Activated CD8-positive, alpha-beta memory T cell treated with anti-CD3 and anti-CD28 coated beads, Interleukin-2, amount 10 ng/mL, durations not matched to agents 7 days and 5 days (primary cell): ENCODE measurements at places on chromosomes 6 and 20. TPM values are rescaled to one million over a fixed set of nuclear protein-coding genes. Genes with fewer than 3 reads are reported as not detected.
A peak's percentile ranks its signal among the peaks of the same experiment; 100 is the strongest.

GRCh38 chr6:11323666-11324452, 91.4 kb upstream of the NEDD9 start:
- H3K4me1 ChIP-seq = peaks cover 84% of the 10 kb centered on the region
- no peak overlapping the region for H3K4me3 ChIP-seq
- H3K27ac ChIP-seq = peak overlapping the region; percentile 83

- no peaks in the 10 kb centered on the region for H3K36me3 ChIP-seq
- no peak overlapping the region for H3K4me3 ChIP-seq
- H3K27ac ChIP-seq = no peak overlapping the region
- no peaks in the 10 kb centered on the region for H3K27me3 ChIP-seq
Measured at GRCh38 chr6:122042960-122043735, 356.3 kb upstream of the HSF2 start.

- no peak for DNase-seq
- peaks cover 10% of the 10 kb centered on the region for H3K4me1 ChIP-seq
- H3K27me3 ChIP-seq = no peaks in the 10 kb centered on the region
- H3K4me3 ChIP-seq = no peak overlapping the region
- no peak overlapping the region for H3K27ac ChIP-seq
Measured at GRCh38 chr6:149608381-149608982, 40.0 kb downstream of the KATNA1 start.

- no peak overlapping the region for H3K27ac ChIP-seq
- no peak for DNase-seq
- H3K36me3 ChIP-seq = no peaks in the 10 kb centered on the region
- H3K4me3 ChIP-seq = no peak overlapping the region
- peaks cover 7% of the 10 kb centered on the region for H3K27me3 ChIP-seq
- H3K4me1 ChIP-seq = no peaks in the 10 kb centered on the region
Measured at GRCh38 chr20:24163506-24163905, 174.9 kb upstream of the GGTLC1 start.

- DNase-seq = no peak
- no peaks in the 10 kb centered on the region for H3K36me3 ChIP-seq
- H3K27me3 ChIP-seq = peaks cover 38% of the 10 kb centered on the region
- H3K4me3 ChIP-seq = no peak overlapping the region
- peaks cover 7% of the 10 kb centered on the region for H3K4me1 ChIP-seq
Measured at GRCh38 chr20:53962388-53962787, 108.0 kb downstream of the BCAS1 start.

DNA sequence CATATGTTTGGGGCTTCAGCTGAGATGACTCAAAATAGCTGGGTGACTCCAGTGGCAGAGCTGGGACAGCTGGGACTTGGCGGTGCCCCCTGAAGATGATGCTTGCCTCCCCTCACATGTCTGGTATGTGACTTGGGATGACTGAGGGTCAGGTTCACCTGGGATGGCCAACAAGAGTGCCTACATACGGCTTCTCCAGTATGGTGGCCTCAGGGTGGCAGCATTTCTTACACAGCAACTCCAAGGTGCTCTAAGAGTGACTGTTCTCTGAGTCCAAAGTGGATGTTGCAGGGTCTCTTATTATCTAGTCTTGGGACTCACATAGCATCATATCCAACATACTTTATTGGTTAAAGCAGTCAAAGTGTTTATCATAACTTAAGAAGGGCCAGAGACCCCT, 87.8 kb upstream of the CENPW start:
- no peak for DNase-seq
- no peaks in the 10 kb centered on the region for H3K36me3 ChIP-seq
- H3K4me1 ChIP-seq = no peaks in the 10 kb centered on the region
- no peaks in the 10 kb centered on the region for H3K27me3 ChIP-seq

DNA sequence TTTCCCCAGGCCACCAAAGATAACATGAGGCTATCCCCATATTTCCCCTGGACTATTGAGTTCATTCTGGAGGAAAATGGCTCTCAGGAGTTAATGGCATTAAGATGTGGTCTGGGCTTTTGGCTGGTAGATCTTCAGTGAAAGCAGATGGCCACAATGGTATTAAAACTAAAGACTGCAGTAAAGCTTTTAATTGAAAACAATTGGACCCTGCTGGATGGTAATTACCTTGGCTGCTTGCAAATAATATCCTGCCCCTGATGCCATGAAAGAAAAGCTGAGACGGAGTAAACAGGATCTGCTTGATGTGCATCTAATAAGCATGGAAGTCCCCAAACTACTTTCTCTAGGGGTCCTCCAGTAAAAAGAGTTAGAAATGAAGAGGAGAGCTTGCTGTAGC, 255.8 kb downstream of the QKI start:
- no peak overlapping the region for H3K27ac ChIP-seq
- no peak for DNase-seq
- H3K4me3 ChIP-seq = no peak overlapping the region
- H3K36me3 ChIP-seq = no peaks in the 10 kb centered on the region
- H3K27me3 ChIP-seq = no peaks in the 10 kb centered on the region

GRCh38 chr20:44590980-44591778, 8.8 kb downstream of the PKIG start:
- no peak for DNase-seq
- no peak overlapping the region for H3K27ac ChIP-seq
- H3K4me1 ChIP-seq = peaks cover 2% of the 10 kb centered on the region
- H3K27me3 ChIP-seq = peaks cover 5% of the 10 kb centered on the region

DNA sequence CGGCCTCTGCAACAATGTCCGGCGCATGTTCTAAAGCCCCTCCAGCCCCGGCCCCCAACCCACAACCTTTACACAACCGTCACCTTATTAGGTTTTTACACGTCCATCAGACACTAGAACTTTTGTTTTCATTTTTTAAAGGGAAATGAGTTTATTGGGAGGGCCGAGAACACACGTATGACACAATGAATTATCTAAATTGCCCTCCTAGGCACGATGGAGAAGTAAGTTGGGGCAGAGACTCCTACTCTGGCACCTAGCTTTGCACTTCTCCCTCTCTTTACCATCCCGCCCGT, 1.2 kb upstream of the DLL1 start:
- peaks cover 74% of the 10 kb centered on the region for H3K27me3 ChIP-seq
- H3K36me3 ChIP-seq = no peaks in the 10 kb centered on the region
- DNase-seq = no peak
- peaks cover 32% of the 10 kb centered on the region for H3K4me1 ChIP-seq
- no peak overlapping the region for H3K27ac ChIP-seq
- peak overlapping the region; percentile 62 for H3K4me3 ChIP-seq

DNA sequence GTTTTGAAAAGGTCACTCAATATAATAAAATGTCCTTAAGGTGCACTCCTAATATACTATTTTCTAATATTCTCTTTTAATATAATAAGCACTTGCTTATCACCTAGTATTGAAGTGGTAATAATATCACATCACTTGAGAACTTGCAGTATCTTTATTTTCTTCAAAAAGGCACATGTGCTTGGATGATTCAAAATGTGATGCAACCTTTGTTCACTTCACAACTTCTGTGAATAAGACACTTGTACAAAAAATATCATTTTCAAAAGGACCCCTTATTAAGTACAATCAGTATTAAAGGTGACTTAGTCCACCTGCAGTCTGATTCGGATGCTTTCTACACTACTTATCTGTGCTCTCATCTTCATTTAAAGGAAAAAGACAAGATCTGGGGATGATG, 3.4 kb downstream of the PRELID3B start:
- peak overlapping the region; percentile 4 for H3K4me3 ChIP-seq
- no peaks in the 10 kb centered on the region for H3K27me3 ChIP-seq
- peak overlapping the region; percentile 47 for H3K27ac ChIP-seq
- H3K36me3 ChIP-seq = peaks cover 46% of the 10 kb centered on the region
- DNase-seq = no peak
- H3K4me1 ChIP-seq = peaks cover 73% of the 10 kb centered on the region

DNA sequence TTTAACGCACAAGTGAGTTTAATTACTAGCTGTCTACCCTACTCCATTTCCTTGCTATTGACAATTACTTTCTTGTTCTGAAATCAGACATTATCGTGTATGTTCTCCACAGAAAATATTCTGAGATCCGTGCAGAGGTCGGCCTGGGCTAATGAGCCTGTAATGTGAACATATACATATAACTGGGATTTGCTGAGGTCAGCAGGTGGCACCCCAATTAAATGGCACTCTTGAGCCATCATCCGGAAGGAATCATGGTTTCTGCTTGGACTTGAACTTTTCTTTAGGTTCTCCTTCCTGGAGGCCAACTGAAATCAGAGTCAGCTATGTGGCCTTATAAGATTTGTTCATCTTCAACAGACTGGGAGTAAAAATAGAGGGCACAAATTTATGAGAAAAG, 3.6 kb downstream of the HLA-DQB1 start:
- no peak overlapping the region for H3K27ac ChIP-seq
- H3K4me3 ChIP-seq = no peak overlapping the region
- DNase-seq = no peak
- H3K27me3 ChIP-seq = peaks cover 12% of the 10 kb centered on the region

- H3K4me1 ChIP-seq = no peaks in the 10 kb centered on the region
- DNase-seq = no peak
- no peaks in the 10 kb centered on the region for H3K27me3 ChIP-seq
- H3K27ac ChIP-seq = no peak overlapping the region
Measured at GRCh38 chr6:147849401-147850330, 341.2 kb downstream of the SAMD5 start.

- no peak for DNase-seq
- no peaks in the 10 kb centered on the region for H3K36me3 ChIP-seq
Measured at GRCh38 chr6:48933136-48933535, 529.9 kb downstream of the MMUT start.

DNA sequence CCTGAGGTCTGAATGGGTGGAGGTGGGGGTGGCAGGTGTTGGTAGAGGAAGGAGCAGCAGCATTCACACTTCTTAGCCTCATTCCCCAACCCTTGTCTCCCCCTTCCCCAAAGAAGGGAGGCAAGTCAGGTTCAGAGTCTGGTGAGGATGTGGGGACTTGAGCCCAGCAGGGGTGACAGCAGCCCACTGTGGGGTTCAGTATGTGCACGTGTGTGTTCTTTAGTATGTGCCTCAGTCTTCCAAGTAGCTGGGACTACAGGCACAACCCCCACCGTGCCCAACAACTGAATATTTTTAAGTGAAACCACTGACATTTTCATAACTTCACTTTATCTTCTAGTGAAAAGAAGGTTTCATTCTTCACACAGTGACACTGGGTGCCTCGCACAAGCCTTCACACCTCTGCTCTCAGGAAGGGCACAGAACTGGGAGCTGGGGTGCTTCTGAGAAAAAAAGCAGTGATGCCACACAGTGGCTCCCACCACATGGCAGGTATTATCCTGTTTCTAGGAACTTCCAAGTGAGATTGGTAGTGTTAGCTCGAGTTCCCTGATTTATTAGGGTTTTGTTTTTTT, 33.4 kb upstream of the PRELID3B start:
- no peak overlapping the region for H3K4me3 ChIP-seq
- H3K27me3 ChIP-seq = peaks cover 56% of the 10 kb centered on the region
- H3K27ac ChIP-seq = no peak overlapping the region

DNA sequence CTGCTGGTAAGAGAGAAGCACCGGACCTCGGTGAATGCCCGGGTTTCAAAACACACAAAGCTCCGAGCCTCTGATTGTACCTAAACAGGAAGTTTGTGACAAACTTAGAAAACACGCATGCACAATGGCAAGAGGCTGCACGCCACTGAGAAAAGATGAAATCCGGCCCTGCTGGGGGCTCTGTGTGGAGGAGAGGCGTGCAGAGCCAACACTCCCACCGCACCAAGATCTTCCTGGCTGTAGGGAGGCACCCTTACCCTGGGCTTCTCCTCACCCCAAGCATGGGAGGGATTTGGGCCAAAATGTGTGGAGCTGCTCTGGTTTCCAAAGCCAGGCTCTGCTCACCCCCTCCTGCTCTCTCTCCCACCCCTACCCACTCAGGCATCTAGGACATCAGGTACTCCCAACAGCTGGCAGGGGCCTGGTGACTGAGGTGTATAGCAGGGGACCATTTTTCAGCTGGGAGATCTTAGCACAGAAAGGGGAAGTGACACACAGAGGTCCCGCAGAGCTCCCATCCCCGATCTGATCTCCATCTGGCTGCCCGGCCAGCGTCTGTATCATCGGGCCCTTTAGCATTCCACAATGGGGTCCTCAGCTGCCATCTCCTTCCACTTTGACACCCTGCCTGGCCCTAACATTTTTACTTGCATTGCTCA, 84.2 kb downstream of the TRERF1 start:
- H3K27ac ChIP-seq = peak overlapping the region; percentile 97
- no peaks in the 10 kb centered on the region for H3K27me3 ChIP-seq
- DNase-seq = peak; percentile 71
- peaks cover 29% of the 10 kb centered on the region for H3K36me3 ChIP-seq
- H3K4me3 ChIP-seq = peak overlapping the region; percentile 66

The SNAI1 gene
- 0.21 TPM for total RNA-seq

The TFAP2D gene
- not detected for total RNA-seq

The EXOC2 gene
- total RNA-seq = 28.4 TPM

The NT5E gene
- 24.1 TPM for total RNA-seq
